Activated naive CD4-positive, alpha-beta T cell treated with anti-CD3 and anti-CD28 coated beads, Interleukin-2, amount 50 U/mL, for 72 hours (primary cell): ENCODE measurements at places on chromosomes 1 and 21. TPM values are rescaled to one million over a fixed set of nuclear protein-coding genes. Genes with fewer than 3 reads are reported as not detected.

AQP10 gene
- not detected for total RNA-seq

TMOD4 gene
- total RNA-seq, result 0.77 TPM

NR0B2 gene
- total RNA-seq, result not detected

- DNase-seq, result no peak
Measured at GRCh38 chr1:232986527-232986922, 36.1 kb downstream of the NTPCR start.

DNA sequence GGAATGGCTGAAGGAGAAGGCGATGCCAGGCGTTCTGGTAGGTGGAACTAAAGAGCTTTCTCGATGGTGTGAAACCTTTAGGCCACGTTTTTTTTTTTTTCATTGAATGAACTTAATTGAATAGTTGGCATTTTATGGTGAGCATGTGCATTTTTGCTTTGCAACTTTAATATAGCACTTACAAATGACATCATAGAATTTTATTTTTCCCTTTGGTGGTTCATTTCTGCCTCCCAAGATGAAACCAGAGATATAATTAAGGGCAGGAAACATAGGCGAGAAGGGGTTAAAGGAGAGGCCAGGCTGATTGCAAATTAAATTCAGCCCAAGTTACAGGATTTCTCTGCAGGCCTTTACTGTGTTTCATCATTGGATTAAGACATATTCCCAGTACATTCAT lies 85.5 kb upstream of the L1TD1 start:
- no peak for DNase-seq

- DNase-seq, result no peak
Measured at GRCh38 chr1:29384496-29385015, 148.2 kb downstream of the PTPRU start.

- no peak for DNase-seq
Measured at GRCh38 chr1:73998348-73998959, 199.5 kb downstream of the LRRIQ3 start.

- peak; percentile 56 for DNase-seq
Measured at GRCh38 chr1:225919906-225920305, 4.1 kb downstream of the PYCR2 start.

- no peak for DNase-seq
Measured at GRCh38 chr1:198754670-198755069, 115.8 kb downstream of the PTPRC start.

DNA sequence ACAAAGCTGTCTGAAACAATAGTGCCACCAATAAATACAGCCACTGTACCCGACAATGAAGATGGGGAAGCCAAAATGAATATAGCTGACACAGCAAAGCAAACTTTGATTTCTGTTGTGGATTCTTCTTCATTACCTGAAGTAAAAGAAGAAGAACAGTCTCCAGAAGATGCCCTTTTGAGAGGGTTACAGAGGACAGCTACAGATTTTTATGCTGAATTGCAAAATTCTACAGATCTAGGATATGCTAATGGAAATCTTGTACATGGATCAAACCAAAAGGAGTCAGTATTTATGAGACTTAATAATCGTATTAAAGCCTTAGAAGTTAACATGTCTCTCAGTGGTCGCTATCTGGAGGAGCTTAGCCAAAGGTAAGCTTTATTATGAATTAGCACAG lies 56.6 kb downstream of the SUCO start:
- DNase-seq, result no peak

- DNase-seq, result no peak
Measured at GRCh38 chr1:178076607-178077006, 17.3 kb upstream of the RASAL2 start.

DNA sequence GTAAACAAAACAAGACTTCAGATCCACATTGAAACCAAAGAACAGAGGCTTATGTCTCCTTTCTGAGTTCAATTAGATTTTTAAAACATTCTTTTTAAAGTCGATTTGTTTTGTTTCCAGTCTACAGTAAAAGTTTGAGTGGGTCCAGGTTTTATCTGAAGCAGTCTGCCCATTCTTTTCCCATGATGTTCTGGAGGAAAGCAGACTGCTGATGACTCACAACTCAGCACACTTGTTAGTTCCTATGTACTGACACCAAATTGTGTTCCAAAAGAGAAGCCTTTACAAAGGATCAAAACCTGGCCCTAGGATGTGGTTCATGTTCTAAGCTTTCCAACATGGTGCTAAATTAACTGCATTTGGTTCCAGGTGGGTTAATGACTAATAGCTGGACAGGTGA lies 11.4 kb upstream of the CCN1 start:
- no peak for DNase-seq

DNA sequence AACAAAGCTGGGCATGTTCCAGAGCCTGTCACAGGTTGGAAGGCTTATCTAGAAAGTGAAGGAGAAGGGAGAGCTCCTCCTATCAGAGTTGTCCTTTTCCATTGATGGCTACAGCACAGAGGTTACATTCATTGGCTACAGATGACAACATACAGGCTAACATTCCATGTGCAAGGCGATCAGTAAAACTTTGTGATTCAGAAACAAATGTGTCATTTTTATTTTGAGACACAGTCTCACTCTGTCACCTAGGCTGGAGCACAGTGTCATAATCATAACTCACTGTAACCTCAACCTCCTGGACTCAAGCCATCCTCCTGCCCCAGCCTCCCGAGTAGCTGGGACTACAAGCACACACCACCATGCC lies 32.6 kb downstream of the TRIM67 start:
- no peak for DNase-seq

DNA sequence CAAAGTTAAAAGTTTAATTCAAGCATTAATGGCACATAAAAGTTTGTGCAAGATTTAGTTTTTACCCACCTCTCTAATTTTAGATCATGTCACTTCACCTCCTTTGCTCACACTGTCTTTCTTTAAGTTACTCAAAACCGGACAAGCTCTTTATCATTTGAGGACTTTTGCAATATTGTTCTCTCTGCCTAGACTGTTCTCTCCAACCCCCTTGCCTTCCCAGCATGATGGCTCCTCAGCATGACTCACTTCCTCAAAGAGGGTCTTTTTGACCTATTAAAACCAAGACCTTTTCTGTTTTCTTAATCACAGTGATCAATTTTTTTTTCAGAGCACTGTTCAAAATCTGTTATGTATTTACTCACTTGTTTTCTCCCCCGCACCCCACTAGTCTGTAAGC lies 61.3 kb downstream of the XKR8 start:
- DNase-seq, result no peak
